ENCODE measurements at places on chromosomes 6 and 20. TPM values are rescaled to one million over a fixed set of nuclear protein-coding genes. Genes with fewer than 3 reads are reported as not detected.

CRIP3 gene
- 21.3 TPM for total RNA-seq

- no peak overlapping the region for H3K27ac ChIP-seq
- peak; percentile 50 for DNase-seq
- peaks cover 81% of the 10 kb centered on the region for H3K27me3 ChIP-seq
- H3K4me1 ChIP-seq: peaks cover 8% of the 10 kb centered on the region
- H3K4me3 ChIP-seq: peak overlapping the region; percentile 58
These were observed 196.9 kb upstream of the ZNF184 start for GRCh38 chr6:27669624-27670301.

- peaks cover 11% of the 10 kb centered on the region for H3K4me1 ChIP-seq
- no peak for DNase-seq
- no peaks in the 10 kb centered on the region for H3K36me3 ChIP-seq
- H3K27me3 ChIP-seq: peaks cover 55% of the 10 kb centered on the region
- no peak overlapping the region for H3K27ac ChIP-seq
These were observed 56.6 kb downstream of the NPEPL1 start for GRCh38 chr20:58749098-58749769.

GRCh38 chr20:58307270-58307669 lies 2.2 kb upstream of the RAB22A start:
- peaks cover 7% of the 10 kb centered on the region for H3K36me3 ChIP-seq
- no peaks in the 10 kb centered on the region for H3K27me3 ChIP-seq
- DNase-seq: no peak
- H3K4me1 ChIP-seq: peaks cover 14% of the 10 kb centered on the region
- no peak overlapping the region for H3K27ac ChIP-seq
- no peak overlapping the region for H3K4me3 ChIP-seq

DNA sequence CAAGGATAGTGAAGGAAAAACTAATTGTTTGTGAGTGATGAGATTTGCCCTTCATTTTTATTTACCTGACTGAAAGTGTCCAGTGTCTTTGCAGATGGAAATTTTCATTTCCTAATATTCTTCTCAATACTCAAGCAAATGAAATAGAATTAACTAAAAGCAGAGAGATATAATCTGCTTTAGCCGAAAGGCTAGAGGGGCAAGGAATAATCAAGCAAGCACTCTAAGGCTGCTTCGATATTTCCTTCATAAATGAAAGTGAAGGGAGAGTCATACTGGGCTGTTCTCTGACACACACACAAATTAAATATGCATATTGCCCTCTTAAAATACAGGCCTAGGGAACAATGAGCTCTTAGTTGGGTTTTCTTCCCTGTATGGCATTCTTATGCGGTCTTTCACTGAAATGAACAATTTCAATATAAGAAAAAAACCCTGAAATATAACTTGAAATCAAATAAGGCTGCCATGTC lies 47.5 kb upstream of the POPDC3 start:
- no peak overlapping the region for H3K27ac ChIP-seq
- DNase-seq: no peak
- H3K4me3 ChIP-seq: no peak overlapping the region
- H3K4me1 ChIP-seq: no peaks in the 10 kb centered on the region

GRCh38 chr6:162156146-162156545 lies 571.4 kb downstream of the PRKN start:
- H3K36me3 ChIP-seq: no peaks in the 10 kb centered on the region
- no peak overlapping the region for H3K4me3 ChIP-seq
- no peak for DNase-seq
- no peaks in the 10 kb centered on the region for H3K4me1 ChIP-seq

COL20A1 gene
- total RNA-seq: 0.37 TPM

RING1 gene
- 12.1 TPM for total RNA-seq

RFX6 gene
- total RNA-seq: not detected

DNA sequence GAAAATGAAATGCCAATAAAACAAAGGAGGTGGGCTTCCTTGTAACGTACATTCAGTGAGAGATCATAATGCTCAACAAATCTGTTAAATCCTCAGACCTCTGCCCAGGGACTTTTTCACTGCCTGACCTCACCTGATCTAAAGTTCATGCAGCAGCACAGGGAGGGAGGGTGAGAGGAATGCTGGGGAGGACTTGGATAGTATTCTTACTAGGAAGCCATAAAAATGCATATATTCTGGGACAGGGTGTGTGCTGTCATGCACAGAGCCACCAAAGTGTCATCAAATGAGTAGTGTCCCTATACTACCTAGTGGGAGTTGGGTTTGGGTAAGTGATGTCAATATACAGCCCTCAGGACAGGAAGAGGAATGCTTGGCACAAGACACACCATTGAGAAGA lies 32.6 kb downstream of the CLIC5 start:
- no peaks in the 10 kb centered on the region for H3K4me1 ChIP-seq
- no peak overlapping the region for H3K4me3 ChIP-seq
- H3K27ac ChIP-seq: no peak overlapping the region
- DNase-seq: no peak
- no peaks in the 10 kb centered on the region for H3K27me3 ChIP-seq

DNA sequence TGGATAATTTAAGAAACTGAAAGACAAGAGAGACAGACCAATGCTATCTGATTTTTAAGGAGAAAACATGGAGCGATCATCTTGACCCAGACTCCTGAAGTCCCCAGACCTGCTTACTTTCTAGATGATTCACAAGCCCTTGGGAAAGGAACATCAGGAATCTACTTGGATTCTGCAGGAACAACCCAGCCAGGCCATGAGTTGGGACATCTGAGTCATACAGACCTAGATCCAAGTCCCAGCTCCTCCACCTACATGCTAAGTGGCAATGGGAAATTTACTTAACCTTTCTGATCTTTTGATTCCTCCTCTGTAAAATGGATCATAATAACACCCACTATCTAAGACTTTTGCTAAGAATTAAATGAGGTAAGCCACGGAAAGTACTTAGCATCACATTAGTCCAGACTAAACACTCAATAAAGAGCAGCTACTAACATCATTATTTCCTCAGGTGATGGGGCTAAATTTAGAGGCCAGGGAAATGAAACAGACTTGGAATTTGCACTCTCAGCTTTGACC lies 61.0 kb upstream of the MAFB start:
- DNase-seq: no peak
- no peaks in the 10 kb centered on the region for H3K4me1 ChIP-seq
- H3K4me3 ChIP-seq: no peak overlapping the region
- no peaks in the 10 kb centered on the region for H3K36me3 ChIP-seq

DNA sequence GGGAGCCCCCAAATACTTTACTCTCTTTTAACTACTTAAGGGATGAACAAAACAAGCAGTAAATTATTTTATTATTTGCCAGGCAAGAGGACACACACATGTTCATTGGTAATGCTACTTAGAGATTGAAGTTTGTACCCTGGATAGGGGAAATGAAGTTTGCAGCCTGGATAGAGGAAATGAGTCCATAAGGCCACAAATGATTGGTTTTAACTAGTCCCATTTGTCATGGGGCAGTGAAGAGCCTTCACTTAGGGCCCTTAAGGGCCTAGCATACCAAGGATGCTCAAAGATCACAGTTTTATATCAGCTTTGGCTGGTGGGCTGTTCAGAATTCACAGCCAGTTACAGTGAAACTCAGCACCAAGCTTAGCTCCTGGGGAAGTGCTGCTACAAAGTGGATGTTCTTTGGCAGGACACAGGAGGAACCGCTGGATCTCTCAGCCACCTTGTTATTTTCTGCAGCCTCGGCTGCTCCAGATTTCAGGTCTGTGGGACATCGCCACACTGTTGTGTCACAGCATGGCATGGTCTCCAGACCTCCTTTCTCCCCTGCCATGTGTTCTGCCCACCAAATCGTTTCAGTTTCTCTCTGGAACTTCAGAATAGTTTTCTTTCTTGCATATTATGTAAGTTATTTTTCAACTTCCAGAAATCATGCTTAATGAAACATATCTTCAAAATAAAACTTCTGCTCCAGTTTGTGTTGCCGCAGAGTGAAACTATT lies 41.8 kb downstream of the NCOA7 start:
- H3K36me3 ChIP-seq: no peaks in the 10 kb centered on the region
- no peak overlapping the region for H3K4me3 ChIP-seq
- no peak for DNase-seq
- no peak overlapping the region for H3K27ac ChIP-seq
- H3K4me1 ChIP-seq: no peaks in the 10 kb centered on the region

DNA sequence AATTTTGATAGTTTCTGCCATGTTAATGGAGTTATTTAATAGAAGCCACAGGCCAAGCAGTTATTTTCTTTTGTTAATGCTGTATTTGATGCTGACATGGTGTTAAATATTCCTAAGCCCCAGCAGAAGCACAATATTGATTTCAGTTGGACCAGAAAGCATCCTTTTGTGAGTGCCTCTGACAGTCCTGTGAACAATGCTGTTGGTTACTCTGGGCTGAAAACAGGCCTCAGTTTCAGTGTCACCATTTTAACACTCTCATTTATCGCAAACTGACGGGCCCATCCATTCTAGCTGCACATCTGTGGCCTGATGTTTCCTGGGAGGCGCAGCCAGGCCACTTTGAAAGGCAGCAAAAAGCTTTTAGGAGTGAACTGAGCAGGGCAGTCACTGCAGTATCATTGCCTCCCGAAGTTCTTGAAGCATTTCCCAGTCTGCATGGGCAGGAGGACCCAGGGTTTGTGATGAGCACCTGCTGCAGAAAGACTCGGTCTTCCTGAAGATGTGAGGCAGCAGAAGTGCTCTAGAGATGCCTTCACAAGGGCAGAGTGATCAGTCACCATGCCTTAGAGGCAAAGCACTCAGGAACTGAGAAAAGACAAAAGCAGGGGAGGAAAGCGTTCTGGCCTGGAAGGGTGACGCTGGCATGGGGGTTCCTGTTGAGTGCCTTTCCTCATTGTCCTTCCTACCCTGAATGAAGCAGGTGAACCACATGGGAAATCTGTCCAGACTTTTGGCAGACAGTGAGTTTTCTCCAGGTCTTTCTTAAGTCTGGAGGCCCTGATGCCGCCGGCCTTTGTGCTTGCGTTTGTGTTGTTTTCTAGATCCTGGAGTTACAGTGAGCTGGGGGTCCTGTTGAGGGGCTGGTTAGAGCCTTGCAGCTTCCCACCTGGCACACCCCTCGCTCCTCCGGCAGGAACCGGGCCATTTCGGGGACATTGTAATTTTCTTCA lies 74.0 kb downstream of the ZDHHC14 start:
- no peak overlapping the region for H3K27ac ChIP-seq
- H3K4me3 ChIP-seq: no peak overlapping the region
- no peaks in the 10 kb centered on the region for H3K36me3 ChIP-seq

MYLK2 gene
- not detected for total RNA-seq

- no peak overlapping the region for H3K4me3 ChIP-seq
- H3K4me1 ChIP-seq: no peaks in the 10 kb centered on the region
- no peaks in the 10 kb centered on the region for H3K27me3 ChIP-seq
- H3K27ac ChIP-seq: no peak overlapping the region
These were observed 387.3 kb upstream of the ADGRB3 start for GRCh38 chr6:68247782-68248181.

- H3K36me3 ChIP-seq: no peaks in the 10 kb centered on the region
- no peak overlapping the region for H3K4me3 ChIP-seq
- no peak overlapping the region for H3K27ac ChIP-seq
- no peaks in the 10 kb centered on the region for H3K27me3 ChIP-seq
- peaks cover under 1% of the 10 kb centered on the region for H3K4me1 ChIP-seq
- DNase-seq: no peak
These were observed 200.3 kb downstream of the DLL1 start for GRCh38 chr6:170090561-170090960.

TREML2 gene
- total RNA-seq: not detected

DNA sequence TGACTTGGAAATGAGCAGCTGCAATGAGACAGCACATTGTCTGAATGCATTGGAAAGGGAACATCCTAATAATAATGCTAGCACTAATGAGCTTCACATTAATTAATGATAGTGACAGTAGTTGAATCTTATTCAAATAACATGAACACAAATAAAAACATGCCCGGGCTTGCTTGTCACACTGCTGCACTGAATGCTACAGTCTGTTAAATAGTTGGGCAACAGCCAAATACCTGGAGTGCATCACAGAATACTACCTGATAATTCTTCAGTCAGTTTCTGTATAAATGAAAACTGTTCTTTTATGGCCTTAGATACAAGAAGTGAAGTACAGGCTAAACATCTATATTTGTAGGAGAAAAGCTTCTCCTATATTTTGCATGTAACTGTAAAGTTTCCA lies 458.7 kb downstream of the RNF144B start:
- H3K36me3 ChIP-seq: no peaks in the 10 kb centered on the region
- H3K27me3 ChIP-seq: no peaks in the 10 kb centered on the region
- no peak for DNase-seq
- no peak overlapping the region for H3K4me3 ChIP-seq

ADAM33 gene
- 18.9 TPM for total RNA-seq

DNA sequence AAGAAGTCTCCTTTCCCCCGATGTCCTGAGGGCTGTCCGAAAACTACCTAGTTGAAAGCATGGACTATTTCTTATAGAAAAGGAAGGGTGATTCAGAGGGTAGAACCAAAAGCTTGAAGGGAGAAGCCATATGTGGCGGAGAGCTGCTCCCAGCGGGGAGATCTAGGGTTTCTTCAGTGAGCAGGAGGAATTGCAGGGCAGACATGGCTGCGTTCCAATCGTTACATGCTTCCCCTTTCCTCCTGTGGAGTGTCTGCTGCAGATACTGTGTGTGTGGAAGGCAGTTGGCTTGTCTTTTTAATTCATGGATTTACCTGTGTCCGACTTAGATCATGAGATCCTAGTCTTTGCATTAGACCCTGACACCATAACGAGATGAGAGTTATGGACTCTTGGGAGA lies 799.5 kb downstream of the QKI start:
- no peak for DNase-seq
- H3K4me1 ChIP-seq: no peaks in the 10 kb centered on the region
- no peak overlapping the region for H3K27ac ChIP-seq

RIPOR2 gene
- total RNA-seq: 1.1 TPM

GRCh38 chr20:9442858-9443257 lies 71.5 kb upstream of the LAMP5 start:
- H3K27ac ChIP-seq: no peak overlapping the region
- H3K36me3 ChIP-seq: peaks cover 11% of the 10 kb centered on the region
- no peaks in the 10 kb centered on the region for H3K27me3 ChIP-seq
- no peaks in the 10 kb centered on the region for H3K4me1 ChIP-seq

DNA sequence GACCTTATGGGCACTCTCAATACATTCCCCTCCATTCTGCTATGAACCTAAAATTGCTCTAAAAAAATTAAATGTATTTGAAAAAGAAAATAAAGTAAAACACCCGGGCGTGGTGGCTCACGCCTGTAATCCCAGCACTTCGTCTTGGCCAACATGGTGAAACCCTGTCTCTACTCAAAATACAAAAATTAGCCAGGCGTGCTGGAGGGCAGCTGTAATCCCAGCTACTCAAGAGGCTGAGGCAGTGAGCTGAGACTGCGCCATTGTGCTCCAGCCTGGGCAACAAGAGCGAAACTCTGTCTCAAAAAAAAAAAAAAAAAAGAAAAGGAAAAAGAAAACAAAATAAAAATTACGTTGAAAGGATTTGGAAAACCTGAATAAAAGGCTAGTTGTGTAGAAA lies 60.5 kb downstream of the CD164 start:
- H3K36me3 ChIP-seq: no peaks in the 10 kb centered on the region
- H3K27ac ChIP-seq: no peak overlapping the region
- H3K4me3 ChIP-seq: no peak overlapping the region

DNA sequence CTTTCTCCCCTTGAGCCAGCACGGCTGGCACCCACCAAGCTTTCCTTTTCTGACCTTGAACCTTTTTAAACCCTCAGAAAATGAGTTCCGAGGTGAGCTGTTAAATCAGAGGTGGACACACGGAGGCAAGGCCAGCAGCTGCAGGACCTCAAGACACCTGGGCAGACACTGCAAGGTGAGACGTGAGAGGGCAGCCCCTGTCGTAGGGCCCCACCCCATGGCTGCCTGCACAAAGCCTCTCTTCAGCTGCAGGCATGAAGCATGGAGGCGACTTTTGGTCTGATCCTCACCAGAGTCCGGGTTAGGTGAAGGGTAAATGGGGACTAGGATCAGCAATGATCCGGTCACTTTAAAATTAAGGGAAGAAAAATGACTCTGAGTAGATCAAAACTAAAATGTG lies 25.7 kb downstream of the MYT1 start:
- no peaks in the 10 kb centered on the region for H3K36me3 ChIP-seq
- H3K27ac ChIP-seq: no peak overlapping the region
- no peak overlapping the region for H3K4me3 ChIP-seq
- H3K4me1 ChIP-seq: peaks cover 22% of the 10 kb centered on the region

FOXQ1 gene
- total RNA-seq: not detected
